ENCODE measurements at places on chromosomes 1 and 21. TPM values are rescaled to one million over a fixed set of nuclear protein-coding genes. Genes with fewer than 3 reads are reported as not detected.

DNA sequence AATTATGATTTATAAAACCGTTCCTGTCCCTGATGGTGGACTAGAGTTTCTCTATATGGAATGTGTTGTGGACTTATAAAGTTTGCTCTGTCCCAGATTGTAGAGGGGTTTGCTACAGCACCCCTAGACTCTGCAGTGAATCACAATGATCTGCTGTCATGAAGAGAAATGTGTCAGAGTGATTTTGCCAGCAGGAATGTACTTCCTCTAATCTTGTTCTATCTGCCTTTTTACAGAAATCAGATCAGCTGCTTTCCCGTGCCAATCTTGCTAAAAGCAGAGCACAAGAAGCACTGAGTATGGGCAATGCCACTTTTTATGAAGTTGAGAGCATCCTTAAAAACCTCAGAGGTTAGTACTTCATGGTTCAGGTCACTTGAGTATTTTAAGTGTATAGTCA is 52.0 kb downstream of the LAMC2 start:
- DNase-seq = no peak

The PRMT2 gene
- 130 TPM for total RNA-seq

- DNase-seq = peak; percentile 72
Measured at GRCh38 chr1:3186526-3186921, 117.5 kb downstream of the PRDM16 start.

GRCh38 chr1:221344693-221345092 is 397.2 kb downstream of the DUSP10 start:
- DNase-seq = no peak

The LCE3E gene
- total RNA-seq = not detected

DNA sequence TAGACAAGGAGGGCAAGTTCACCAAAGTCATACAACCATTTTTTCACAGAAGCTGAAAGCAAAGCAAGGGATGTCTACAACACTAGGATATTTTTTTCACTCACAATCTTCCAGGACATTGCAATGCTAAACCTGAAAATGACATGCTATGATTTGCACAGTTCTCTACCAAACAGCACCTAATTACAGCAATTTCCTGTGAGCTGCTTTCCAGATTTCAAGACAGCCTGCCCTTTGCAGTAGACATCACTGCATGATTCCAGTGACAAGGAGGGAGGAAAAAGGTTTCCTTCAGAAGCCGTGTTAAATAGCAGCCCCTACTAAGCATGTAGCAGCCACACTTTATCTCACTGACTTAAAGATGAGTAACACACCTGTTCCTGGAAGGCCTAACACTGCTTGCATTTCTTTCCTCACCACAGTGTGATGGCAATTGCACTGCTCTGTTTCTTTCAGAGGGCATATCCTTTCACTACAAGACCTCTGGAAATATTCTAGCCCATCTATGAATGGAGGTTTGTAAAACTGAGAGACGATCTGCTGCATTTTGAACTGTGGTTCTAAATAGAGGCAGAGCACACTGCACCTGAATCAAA is 97.1 kb downstream of the DUSP10 start:
- no peak for DNase-seq

GRCh38 chr21:21183092-21183491 is 184.9 kb downstream of the NCAM2 start:
- DNase-seq = no peak

The CR2 gene
- 0.29 TPM for total RNA-seq

- DNase-seq = no peak
Measured at GRCh38 chr1:223706077-223706973, 6.0 kb upstream of the CAPN2 start.

The PLPPR4 gene
- 1.3 TPM for total RNA-seq

The GABRD gene
- total RNA-seq = not detected

The CACHD1 gene
- total RNA-seq = 21.6 TPM

GRCh38 chr1:114671011-114671938 is 1.4 kb upstream of the DENND2C start:
- DNase-seq = no peak

DNA sequence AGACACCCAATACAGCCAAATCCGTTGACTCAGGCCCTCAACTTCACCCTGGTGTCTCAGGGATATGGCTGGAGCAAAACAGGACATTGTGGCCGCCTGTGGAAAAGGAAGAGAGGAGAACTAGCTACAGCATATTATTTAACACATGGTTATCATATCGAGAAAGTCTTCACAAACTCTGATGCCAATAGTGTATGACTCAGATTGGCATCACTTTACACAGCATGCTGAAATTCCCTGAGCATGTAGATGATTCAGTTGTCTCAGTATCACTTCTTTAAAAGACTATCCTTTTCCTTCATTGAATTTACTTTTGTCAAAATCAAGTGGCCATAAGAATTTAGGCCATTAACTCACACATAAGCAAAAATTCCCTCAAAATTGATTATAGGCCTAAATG is 20.1 kb downstream of the HSD3B2 start:
- DNase-seq = no peak

Data from breast epithelium (tissue), 4 donors.